ENCODE measurements at places on chromosomes 2 and 18. TPM values are rescaled to one million over a fixed set of nuclear protein-coding genes. Genes with fewer than 3 reads are reported as not detected.

Gene MOGAT1
- polyA plus RNA-seq = not detected

Gene SULT1C4
- polyA plus RNA-seq = 52.1 TPM

Gene LNPK
- polyA plus RNA-seq = 24.0 TPM

Gene ZNF532
- polyA plus RNA-seq = 110 TPM

Gene CTAGE1
- not detected for polyA plus RNA-seq

Gene WDR7
- polyA plus RNA-seq = 10.5 TPM

Gene ATP6V1C2
- 6.7 TPM for polyA plus RNA-seq

Gene RAB17
- polyA plus RNA-seq = 17.5 TPM

Gene STPG4
- 0.30 TPM for polyA plus RNA-seq

Gene IL36A
- not detected for polyA plus RNA-seq

Gene RMDN2
- 14.9 TPM for polyA plus RNA-seq

Gene UGT1A6
- polyA plus RNA-seq = 3.7 TPM

Gene SP9
- not detected for polyA plus RNA-seq

Gene SPC25
- 15.5 TPM for polyA plus RNA-seq

Gene LRRTM1
- 29.5 TPM for polyA plus RNA-seq

Gene ADRA2B
- polyA plus RNA-seq = 5.3 TPM

Gene EPB41L5
- polyA plus RNA-seq = 83.0 TPM

Gene SMYD1
- polyA plus RNA-seq = 0.10 TPM

Gene CPO
- polyA plus RNA-seq = 2.8 TPM

Gene SEH1L
- polyA plus RNA-seq = 40.2 TPM

Gene CTLA4
- not detected for polyA plus RNA-seq

DNA sequence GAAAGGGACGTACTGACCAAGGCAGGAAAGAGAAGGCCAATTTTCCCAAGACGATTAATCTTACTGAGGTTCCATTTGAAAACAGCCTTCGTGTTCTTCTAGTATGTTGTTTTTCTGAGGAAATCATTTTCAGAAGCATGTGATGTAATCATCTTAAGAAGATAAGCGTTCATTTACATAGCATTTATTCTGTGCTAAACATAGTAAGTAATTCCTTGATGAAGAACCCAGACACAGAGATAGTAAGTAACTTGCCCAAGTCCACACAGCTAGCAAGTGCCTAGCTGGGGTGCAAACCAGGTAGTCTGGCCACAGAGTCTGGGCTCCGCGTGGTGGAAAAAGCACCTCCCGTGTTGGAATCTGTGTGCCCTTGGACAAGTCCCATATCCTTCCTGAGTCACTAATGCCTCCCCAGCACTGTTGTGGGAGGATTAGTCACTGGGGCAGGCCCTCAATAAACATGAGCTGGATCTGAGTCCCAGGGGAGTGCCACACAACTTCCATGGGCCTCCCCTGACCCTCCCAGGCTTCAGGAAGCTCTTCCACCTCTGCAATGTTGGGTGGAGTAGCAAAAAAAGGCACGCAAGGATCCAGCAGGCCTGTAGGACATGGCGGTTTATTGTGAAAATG, 26.9 kb upstream of the ASAP2 start:
- no peak for DNase-seq

GRCh38 chr2:29112379-29112778, 2.8 kb upstream of the CLIP4 start:
- DNase-seq = no peak

GRCh38 chr2:216350214-216350791, 22.0 kb downstream of the MARCHF4 start:
- no peak for DNase-seq

- no peak for DNase-seq
These were observed 99.7 kb downstream of the RND3 start for GRCh38 chr2:150387586-150388288.

GRCh38 chr2:215352602-215353001, 40.7 kb downstream of the ATIC start:
- DNase-seq = no peak

DNA sequence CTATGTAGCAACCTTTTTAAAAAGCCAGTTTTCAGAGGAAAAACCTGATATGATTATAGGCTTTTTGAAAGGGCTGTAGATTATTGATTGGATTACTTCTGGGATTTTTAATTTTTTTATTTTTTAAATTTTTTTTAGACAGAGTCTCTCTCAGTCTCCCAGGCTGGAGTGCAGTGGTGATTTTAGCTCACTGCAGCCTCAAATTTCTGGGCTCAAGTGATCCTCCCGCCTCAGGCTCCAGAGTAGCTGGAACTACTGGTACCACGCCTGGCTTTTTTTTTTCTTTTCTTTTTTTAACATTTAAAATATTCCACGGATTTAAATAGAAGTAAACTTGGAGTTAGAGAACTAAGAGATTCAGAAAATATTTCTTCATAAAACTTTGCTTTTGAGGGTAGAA, 1.2 kb downstream of the MRPL19 start:
- DNase-seq = no peak

GRCh38 chr2:18373664-18374063, 186.8 kb downstream of the RDH14 start:
- DNase-seq = no peak

DNA sequence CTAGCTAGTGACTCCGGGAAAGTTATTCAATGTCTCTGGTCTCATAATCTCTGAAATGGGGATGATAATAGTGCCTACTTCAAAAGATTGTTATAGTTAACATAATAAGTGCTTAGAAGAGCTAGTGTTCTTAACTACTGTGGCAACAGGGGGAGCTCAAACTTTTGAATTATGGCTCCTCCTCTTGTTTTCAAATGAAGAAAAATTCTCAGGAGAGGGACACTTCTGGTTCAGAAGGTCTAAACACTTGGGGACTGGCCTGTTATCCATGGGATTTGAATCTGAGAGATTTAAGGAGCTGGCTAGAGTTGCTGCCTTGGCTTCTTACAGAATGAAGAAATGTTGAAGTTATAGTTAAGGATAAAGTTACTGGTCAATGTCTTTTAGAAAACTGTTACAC, 92.2 kb upstream of the ITGB6 start:
- DNase-seq = no peak

DNA sequence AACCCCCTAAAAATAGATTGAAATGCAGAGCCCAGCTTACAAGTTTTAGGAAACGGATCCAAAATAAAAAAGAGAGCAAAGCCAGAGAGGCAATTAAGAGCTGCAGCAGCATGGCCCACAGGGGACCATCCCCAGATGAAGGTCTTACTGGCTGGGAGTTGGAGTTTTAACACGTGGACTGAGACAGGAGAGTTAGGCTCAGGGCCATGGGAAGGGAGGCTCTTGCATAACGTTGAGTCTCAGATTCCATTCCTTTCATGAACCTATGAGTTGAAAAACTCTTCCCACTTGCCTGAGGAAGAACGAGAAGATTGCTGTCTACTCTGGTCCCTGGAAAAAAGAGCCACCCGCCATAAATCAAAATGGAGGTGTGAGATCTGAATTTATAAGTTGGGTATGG, 101.8 kb upstream of the NDUFV2 start:
- no peak for DNase-seq

- no peak for DNase-seq
These were observed 89.8 kb downstream of the KLHL14 start for GRCh38 chr18:32683044-32683443.

- DNase-seq = no peak
These were observed 284.8 kb upstream of the HS6ST1 start for GRCh38 chr2:128603411-128603924.

DNA sequence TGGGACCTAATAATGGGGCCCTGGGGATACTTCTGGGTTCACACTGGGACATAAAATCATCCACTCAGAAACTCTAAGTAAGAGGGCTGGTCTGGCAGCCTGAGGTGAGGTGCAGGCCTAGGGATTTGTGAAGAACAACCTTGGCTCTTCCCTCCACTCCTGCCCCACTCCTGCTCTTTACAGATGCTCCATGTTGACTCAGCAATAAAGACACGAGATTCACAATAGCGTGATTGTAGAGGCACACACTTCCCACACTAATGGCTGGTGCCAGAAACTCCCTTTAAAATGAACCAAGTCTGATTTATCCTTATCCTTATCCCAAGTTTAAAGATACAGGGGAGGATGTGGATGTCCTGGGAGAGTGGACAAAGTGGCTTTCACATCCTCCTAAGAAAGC, 228.2 kb downstream of the ACTR3 start:
- no peak for DNase-seq

DNA sequence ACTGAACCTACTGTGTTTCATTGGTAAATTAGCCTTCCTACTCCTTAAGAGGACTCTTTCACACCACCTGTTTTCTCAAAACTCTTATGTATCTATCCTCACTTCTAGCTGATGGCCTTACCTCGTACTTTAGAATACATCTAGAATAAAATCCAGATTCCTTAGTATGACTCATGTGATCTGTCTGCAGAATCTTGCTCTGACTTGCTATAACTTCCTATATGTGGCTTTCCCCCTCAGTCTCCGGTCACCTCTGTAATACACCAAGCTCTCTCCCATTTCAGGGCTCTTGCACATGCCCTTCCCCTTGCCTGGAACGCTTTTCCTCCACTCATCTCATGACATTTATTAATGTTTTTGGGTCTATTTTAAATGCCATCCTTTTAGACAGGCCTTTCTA, 95.6 kb upstream of the LHCGR start:
- DNase-seq = no peak

DNA sequence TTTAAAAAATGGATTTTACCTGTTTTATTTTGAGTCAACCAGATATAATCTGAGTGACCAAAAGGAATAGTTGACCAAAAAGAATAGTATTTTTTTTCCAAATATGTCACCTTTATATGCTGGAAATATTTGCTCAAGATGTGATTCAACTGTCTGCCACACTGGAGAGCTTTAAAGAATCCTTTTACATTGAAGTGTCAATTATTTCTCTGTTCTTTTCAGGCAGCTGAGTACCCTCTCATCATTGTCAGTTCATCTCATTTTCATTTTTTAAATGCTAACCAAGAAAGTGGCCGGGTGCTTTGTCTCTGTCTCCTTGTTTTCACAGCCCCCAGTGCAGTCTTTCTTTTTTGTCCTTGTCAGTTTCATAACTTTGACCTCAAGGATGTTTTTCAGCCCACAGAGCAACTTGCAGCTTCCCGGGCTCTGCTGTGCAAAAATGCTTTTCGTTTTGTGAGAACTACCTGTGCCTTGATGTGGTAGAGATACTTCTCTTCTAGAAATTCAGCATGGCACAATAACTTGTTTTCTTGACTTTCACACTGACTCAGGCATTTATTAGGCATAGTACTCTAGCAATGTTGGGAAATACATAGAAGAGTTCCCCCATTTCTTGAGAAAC, 23.4 kb upstream of the CERS6 start:
- no peak for DNase-seq

GRCh38 chr18:48215876-48216638, 193.1 kb downstream of the ZBTB7C start:
- no peak for DNase-seq

DNA sequence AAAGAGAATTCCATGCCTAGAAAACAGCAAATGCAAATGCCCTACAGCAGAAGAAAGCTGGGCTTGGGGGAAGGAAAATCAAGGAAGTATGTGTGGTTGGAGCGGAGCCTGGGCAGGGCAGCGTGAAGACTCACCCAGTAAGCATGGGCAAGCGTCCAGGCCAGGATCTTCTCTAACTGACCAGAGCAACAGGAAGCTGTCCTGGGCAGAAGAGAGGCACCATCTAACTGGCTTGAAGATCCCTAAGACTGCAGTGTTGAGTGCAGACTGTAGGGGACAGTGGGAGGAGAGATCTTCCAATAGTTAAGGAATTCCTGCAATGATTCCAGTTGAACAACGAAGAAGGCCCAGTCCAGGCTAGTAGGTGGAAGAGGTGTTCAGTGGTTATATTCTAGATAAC, 57.9 kb downstream of the NXPH2 start:
- no peak for DNase-seq

GRCh38 chr2:102114290-102114721, 28.2 kb upstream of the IL1R1 start:
- no peak for DNase-seq

GRCh38 chr2:9003366-9003615, 193 bp downstream of the MBOAT2 start:
- DNase-seq = no peak

- DNase-seq = no peak
These were observed 397.9 kb downstream of the NYAP2 start for GRCh38 chr2:225797394-225797793.

DNA sequence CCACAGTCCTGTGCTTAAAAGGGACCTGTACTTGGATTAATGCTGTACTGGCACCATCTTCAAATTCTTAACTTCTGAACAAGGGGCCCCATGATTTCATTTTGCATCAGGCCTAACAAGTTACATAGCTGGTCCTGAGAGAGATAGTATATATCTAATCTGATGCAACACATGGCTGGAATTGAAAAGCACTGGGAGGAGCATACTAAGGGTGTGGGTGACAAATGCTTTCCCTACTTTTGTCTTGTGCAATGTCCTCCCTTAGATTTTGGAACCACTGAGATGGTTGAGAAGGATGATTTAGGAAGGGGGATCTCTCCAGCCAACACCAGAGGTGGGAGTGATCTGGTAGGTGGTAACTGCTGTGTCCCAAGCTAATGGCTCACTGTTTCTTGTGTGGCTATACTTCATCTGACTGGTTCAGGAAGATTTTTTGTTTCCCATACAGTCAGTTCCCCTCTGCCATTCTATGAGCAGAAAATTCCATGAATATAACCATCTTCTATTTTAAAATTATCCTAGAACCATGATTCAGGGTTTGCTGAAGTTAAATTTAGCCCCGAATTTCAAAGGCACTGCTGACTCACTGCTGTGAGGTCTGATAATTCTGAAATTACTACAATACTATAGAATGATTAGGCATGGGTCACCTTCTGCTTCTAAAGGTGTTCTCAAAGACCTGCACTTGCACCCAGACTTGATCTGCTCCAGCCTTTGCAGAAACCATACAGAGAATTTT, 108.3 kb upstream of the NCKAP5 start:
- DNase-seq = no peak

DNA sequence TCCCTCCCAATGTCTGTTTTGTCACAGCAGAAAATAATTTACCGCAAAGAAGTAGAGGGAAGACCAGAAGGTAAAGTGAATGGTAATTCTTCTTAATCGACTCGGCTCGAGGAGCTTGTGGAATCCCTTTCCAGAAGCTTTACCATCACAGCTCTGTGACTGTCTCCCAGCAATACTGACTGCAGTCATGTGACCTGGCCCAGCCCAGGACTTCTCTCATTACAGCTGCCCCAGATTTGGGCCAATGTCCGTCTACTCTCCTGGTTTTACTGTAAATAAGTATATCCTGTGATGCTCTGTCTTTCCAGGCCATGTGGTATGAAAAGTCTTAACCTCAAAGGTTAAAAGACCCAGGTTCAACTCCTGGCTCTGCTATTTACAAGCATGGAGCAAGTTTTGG, 18.9 kb upstream of the ELOA2 start:
- no peak for DNase-seq

- DNase-seq = peak; percentile 21
These were observed 725 bp downstream of the FIGN start for GRCh38 chr2:163734881-163735684.

GRCh38 chr2:74201596-74201995, 3.2 kb downstream of the MTHFD2 start:
- DNase-seq = no peak

GRCh38 chr2:26768759-26769088, 4.6 kb downstream of the SLC35F6 start:
- no peak for DNase-seq
